ENCODE measurements at places on chromosomes 4 and X.

GRCh38 chr4:89757154-89757719, 79.7 kb downstream of the SNCA start:
- DNase-seq: no peak

- DNase-seq: no peak
These were observed 62.2 kb upstream of the FAM241A start for GRCh38 chr4:112082954-112083586.

- no peak for DNase-seq
These were observed 81.7 kb downstream of the SLC10A7 start for GRCh38 chr4:146439999-146440398.

DNA sequence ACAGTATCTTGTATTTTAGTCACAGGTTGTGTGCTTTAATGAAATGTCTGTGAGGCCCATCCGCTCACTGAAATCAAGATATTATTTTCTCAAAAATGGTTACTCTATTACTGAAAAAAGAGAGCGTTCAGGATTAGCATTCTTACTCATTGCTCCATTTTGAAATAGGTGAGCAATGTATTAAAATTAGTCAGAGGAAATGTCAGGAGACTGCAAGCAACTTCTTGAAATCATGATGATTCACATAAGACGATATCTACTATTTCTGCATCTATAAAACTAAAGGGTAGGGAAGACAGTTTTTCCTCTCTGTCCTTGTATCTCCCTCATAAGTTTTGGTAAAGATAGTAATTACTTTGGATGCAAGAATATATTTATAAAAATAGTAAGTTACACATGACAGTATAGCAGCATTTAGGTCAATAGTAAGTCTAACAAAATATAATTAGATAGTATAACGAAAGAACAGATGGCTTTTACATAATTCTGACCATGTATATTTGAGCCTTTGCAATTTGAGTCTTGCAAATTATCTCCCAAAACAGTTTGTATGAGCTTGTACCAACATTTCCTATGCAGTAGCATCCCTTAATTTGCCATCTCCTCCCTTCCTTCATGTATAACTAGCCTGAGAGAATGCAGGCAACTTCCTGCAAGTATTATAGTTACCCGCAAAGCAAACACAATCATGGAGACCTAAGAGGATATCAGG, 937.8 kb downstream of the PCDH7 start:
- no peak for DNase-seq

GRCh38 chr4:61500883-61501282, 300.8 kb downstream of the ADGRL3 start:
- no peak for DNase-seq

DNA sequence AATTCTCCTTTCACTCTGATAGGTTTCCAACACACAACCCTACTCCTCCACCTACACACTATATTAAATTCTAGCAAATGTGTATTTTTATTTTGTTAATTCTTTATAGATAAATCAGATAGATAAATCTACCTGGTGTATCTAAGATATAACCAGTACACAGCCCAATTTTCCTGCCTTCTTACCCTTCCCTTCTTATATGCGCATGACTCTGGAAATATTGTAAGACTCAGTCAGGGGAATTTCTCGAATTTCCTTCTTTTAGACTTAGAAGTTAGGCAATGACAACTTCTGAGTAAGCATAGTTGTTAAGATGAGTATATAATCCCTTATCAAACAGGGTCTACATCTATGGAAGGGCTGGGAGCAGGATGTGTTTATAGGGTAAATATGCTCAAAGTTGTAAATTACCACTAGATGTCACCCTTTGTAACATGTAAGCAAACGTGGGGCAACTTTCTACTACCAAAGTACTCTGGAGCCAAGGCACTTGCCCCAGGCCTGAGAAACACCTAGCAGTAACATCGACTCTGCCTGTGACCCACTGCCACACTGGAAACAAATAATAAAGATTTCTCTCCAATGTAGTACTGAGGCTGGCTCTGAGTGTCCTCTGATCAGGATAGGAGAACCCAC, 444.7 kb downstream of the IQCM start:
- DNase-seq: no peak

DNA sequence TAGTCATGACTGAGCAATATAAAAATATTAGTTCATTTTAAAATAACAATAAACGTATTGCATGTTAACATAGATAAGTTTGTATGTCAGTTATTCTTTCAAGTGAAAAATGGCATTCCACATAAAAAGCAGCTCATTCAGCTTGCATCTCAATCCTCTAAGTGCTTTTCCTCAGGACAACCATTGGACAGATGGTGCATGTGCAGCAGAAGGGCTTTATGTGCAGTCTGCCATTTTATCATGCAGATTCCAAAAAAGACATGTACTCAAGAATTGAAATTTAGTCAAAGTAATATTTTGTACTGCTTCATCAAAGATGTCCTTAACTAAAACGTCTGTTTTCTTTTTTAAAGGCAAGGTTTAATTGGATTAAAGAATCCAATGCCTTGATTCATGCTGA, 93.4 kb downstream of the RS1 start:
- DNase-seq: no peak

DNA sequence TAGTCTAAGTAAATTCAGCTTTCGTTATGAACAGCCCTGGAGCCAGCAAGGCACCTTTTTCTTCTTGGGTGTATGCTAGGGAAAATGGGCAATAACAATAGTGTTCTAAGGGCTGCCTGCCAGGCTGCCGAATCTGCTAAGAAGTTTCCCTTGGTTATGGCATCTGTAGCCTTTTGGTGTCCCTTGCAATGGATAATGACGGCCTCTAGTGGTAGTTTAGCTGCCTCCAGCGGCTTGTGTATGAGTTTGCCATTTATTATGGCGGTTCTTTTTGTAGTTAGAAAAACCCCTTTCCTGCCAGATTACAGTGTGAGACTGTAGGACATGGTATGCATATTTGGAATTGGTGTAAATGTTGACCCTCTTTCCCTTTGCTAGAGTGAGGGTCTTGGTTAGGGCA, 78.9 kb upstream of the SPIN4 start:
- no peak for DNase-seq

DNA sequence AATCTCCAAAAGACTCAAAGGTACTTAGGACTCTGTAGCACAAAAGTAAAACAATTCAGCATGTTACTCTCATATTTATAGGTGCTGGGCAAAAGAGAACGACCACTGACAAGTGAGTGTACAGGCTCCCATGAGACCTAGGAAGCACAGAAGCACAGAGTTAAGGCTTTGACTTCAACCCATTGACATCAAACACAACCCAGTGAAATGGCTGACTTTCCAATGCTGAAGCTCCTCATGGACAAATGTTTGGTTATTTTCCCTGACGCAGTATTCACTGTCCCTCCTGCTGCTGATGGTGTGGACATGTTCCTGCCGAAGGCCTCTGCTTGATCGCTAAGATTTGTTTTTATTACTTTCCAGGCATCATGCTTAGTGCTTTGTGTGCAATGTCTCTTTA, 148.7 kb downstream of the TSPAN5 start:
- no peak for DNase-seq

DNA sequence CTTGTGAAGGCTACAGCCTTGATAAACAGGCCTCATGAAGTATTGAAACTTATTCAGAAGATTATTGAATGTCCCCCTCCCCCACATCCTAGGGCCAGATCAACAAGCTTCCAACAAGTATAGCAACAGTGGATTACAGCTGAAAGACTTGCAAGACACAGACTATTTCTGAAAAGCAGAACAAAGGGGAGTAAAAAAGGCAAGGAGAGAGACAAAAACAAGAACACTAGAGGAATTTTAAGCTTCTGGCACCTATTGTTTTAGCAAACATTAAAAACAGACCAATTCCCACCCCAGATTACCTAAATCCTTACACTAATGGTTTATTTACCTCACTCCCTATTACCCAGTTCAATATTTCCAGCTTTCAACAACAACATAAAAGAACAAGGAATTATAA, 446.3 kb upstream of the FSTL5 start:
- no peak for DNase-seq

GRCh38 chr4:34293459-34293858, 1950.9 kb downstream of the ARAP2 start:
- DNase-seq: no peak

DNA sequence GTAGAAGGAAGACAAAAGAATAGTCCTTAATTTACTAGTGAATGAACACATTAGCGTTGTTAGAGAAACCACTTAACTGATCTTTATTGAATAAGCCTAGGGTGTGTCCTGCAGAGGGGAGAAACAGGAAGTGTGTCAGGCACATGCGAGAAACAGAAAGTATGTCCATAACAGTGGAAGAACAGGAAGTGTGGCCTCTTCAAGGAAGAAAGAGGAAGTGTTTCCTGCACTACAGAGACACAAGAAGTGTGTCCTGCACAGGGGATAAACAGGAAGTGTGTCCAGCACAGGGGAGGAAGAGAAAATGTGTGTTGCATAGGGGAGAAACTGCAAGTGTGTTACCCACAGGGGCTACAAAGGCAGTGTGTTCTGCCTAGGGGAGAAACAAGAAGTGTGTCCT, 539.6 kb upstream of the PRKX start:
- DNase-seq: no peak

DNA sequence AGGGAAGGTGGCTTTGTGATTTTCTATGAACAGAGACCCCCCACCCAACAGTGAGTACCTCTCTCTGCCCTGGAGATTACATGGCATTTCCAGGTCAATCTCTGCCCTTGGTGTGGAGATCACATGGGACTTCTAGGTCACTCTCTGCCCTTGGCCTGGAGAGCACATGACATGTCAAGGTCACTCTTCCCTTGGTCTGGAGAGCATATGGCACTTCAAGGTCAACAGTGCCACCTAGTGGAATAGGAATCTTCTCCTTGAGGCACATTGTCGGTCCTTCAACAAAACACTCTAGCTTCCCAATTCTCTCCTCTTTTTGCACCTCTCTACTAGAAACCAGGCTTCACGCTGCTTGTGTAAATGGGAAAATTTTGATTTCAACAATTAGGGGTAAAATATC, 66.2 kb upstream of the TACR3 start:
- no peak for DNase-seq

- DNase-seq: no peak
These were observed 15.6 kb downstream of the PDZD4 start for GRCh38 chrX:153814591-153815315.

DNA sequence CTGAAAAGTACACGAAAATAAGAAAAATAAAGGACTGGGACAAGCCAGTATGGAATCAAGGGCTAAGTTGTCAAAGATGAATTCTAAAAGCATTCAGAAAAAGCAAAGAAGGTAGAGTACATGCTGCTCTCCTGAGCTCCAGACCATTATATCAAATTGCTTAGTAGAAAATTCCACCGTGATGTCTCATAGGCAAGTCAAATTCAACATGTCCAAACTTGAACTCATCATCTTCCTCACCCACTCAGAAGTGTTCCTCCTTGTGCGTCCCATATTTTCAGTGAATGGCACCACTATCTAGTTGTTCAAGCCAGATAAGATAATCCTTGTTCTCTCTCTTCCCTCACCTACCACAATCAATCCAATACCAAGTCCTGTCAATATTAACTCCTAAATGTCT, 37.5 kb upstream of the IL13RA2 start:
- no peak for DNase-seq

- no peak for DNase-seq
These were observed 35.0 kb upstream of the GYG2 start for GRCh38 chrX:2793752-2794151.

DNA sequence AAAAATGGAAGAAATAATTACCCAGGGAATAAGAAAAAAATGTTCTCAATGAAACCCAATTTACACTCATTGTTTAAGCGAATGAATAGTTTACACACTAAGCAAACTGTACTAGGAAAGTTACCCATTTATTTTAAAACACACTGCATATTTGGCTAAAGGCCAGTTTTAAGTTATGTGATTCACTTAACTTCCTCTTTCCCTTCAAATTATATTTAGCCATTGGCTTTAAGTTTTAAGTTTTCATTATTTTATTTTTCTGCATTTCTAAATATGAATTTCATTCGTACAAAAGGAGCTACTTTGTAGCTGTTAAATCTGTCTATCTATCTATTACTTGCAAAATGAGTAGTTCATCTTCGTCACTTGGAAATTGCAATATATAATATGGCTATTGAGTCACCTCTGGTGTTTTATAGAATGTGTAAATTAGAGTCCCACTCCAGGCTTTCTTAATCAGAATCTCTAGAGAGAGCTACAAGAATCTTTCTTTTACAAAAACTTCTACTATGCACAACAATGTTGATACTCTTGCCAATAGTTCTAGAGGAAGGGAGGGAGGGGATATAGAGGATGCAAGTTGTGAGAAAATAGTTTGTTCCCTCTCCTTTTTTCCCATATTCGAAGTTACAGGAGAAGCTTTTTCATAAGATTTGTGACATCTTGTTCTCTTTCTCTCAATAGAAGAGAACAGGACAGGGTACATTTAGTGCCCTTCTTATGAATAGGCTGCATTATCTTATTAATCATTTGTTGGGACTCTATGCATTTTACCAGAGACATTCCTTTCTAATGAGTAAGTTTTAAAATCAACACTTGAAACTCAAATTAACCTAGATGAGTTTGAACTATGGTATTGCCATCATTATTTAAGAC, 41.8 kb downstream of the SULT1B1 start:
- DNase-seq: no peak

DNA sequence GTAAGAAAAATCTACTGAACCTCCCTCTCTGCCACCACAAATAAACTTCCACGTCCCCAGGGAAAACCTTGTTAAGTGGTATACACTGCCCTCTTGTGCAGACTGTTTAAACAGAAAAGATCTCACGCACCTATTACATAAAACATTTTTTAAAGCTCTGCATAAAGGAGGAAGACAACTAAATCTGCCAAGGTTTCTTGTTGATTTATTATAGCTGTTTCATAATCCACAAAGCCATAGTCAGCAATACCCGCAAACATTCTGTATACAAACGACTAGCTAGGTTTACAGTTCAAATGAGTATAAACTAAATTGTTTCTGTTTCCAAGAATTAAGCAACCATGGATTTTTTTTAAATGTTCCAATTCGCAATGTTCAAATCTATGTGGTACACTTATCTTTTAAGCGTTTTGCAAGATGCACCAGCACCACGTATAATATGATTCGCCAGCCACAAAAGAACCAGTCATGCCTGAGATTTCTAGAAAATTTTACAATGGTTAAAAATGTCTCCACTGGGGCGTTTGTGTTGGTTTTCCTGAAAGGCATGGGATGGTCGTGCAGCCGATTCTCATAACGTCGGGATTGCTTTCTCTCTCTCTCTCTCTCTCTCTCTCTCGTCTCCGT, 164.6 kb downstream of the PRKX start:
- no peak for DNase-seq

- no peak for DNase-seq
These were observed 262.2 kb downstream of the SPOCK3 start for GRCh38 chr4:166972071-166972470.

GRCh38 chr4:9901257-9901656, 119.8 kb downstream of the DRD5 start:
- DNase-seq: no peak

- no peak for DNase-seq
These were observed 13.5 kb upstream of the GK2 start for GRCh38 chr4:79421483-79421882.

- DNase-seq: no peak
These were observed 167.0 kb downstream of the SMIM20 start for GRCh38 chr4:26080870-26081628.

GRCh38 chrX:155070663-155070974, 317 bp downstream of the CMC4 start:
- DNase-seq: no peak

All from stimulated activated CD8-positive, alpha-beta memory T cell treated with anti-CD3 and anti-CD28 coated beads, Interleukin-4, amount 100 ng/mL, for 24 hours (primary cell).